ENCODE measurements at places on chromosomes 1 and 21.
A peak's percentile ranks its signal among the peaks of the same experiment; 100 is the strongest.

- DNase-seq = no peak
Measured at GRCh38 chr21:27586326-27586725, 619.4 kb upstream of the ADAMTS5 start.

DNA sequence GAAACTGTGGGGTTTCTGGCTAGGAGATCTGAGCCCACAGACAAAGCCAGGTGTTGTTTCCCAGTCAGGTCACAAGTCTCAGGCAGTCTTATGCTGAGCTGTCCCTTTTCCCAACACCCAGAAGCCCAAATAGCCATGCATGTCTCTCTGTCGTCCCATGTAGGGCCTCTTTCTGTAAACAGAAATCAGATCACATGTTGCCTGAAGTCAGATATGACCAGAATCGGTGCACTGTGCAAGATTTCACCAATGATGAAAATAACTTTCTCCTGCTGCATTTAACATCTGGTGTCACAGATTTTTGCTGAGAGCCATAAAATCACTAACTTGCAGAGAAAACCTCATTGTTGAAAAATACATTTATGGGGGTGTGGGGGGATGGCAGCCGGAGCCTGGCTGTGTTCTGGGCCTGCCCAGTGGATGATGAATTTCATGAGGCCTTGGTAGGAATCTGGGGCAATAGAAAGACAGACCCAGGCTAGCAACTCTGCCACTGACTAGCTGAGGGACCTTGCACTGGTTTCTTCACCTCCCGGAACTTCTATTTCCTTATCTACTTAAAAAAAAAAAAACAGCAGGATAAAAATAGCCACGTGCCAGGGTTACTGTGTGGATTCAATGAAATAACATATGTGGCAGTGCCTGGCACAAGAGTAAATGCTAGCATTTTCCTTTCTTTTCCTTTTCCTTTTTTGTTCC, 158.8 kb upstream of the NFIA start:
- no peak for DNase-seq

- no peak for DNase-seq
Measured at GRCh38 chr1:175599212-175599705, 144.1 kb downstream of the TNR start.

DNA sequence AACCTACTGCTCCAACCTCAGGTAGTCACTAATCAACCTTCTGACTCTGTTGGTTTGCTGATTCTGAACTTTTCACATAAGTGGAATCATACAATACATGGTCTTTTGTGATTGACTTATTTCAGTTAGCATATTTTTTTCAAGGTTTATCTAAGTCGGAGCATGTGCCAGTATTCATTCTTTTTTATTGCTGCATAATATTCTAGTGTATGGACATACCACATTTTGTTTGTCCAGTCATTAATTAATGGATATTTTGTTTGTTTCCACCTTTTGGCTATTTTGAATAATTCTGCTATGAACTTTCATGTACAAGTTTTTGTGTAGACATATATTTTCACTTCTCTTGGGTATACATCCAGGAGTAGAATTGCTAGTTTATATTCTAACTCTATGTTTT, 53.0 kb upstream of the LRRN2 start:
- DNase-seq = no peak

- no peak for DNase-seq
Measured at GRCh38 chr1:95058974-95059373, 13.8 kb downstream of the ALG14 start.

DNA sequence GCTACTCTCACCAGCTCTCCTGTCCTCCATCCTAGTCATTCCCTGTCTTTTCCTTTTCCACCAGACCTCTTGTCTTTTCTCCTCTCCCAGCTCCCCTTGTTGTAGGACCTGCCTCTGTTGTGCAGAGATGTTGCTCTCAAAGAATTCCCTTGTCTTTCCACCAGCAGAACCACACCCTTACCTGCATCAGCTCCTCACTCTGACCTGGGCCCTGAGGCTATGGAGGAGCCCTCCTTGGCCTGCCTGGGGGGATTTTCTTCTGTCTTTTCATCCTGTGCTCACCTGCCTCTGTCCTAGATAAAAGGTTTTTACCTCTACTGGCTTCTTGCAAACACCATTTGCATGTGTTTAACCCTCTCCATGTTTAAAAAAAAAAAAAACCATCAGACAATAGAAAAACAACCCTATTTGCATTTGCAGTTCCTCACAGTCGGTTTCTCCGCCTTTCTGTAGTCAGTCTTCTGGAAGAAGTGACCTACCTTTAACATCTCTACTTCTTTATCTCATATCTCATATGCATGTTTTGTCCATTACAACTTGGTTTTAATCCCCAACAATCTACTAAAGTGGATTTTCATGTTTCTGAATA, 12.1 kb downstream of the FCRL5 start:
- DNase-seq = no peak

- no peak for DNase-seq
Measured at GRCh38 chr1:237861944-237862343, 28.8 kb downstream of the ZP4 start.

DNA sequence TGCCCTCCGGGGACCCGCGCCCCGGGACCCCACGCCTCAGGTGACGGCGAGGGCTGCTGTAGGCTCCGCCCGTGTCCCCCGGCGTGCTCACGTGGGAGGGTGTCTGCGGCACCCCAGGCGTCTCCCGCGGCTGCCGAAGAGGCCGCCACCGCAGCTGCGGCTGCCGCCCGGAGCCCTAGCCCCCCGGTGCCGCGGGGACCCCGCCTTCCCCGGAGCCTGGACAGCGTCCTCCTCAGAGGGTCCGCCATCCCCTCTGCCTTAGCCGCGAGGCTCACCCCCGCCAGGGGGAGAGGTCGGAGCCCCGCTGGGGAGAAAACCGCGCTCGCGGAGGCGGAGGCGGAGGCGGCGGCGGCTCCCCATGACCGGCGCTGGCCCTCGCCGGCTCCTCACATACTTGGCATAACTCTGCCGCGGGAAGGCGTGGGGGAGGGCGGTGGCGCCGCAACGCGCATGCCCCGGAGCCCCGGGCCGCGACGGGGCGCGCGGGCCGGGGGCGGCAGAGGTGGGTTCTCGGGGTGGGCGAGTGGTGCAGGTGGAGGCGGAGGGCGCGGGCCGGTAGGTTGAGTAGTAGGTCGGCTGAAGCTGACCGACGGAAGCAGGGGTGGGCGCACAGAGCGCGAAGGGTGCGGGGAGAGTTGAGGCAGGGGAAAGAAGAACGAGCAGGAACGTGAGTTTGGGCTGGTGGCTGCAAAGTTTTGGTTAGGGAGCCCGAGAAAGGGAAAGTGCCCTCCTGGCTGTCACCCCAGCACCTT, 700 bp upstream of the SYDE2 start:
- peak; percentile 78 for DNase-seq

- DNase-seq = no peak
Measured at GRCh38 chr1:201226859-201227488, 36.4 kb downstream of the IGFN1 start.

DNA sequence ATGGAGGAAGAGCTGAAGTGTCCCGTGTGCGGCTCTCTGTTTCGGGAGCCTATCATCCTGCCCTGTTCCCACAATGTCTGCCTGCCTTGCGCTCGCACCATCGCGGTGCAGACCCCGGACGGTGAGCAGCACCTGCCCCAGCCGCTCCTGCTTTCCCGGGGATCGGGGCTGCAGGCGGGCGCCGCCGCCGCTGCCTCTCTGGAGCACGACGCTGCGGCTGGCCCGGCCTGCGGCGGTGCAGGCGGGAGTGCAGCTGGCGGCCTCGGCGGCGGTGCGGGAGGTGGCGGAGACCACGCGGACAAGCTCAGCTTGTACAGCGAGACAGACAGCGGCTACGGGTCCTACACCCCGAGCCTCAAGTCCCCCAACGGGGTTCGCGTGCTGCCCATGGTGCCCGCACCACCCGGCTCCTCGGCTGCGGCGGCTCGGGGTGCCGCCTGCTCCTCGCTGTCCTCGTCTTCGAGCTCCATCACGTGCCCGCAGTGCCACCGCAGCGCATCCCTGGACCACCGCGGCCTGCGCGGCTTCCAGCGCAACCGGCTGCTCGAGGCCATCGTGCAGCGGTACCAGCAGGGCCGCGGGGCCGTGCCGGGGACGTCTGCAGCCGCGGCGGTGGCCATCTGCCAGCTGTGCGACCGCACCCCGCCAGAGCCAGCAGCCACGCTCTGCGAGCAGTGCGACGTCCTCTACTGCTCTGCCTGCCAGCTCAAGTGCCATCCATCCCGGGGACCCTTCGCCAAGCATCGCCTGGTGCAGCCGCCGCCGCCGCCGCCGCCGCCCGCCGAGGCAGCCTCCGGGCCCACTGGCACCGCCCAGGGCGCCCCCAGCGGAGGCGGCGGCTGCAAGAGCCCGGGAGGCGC, 1.3 kb downstream of the TRIM67 start:
- DNase-seq = peak; percentile 15

DNA sequence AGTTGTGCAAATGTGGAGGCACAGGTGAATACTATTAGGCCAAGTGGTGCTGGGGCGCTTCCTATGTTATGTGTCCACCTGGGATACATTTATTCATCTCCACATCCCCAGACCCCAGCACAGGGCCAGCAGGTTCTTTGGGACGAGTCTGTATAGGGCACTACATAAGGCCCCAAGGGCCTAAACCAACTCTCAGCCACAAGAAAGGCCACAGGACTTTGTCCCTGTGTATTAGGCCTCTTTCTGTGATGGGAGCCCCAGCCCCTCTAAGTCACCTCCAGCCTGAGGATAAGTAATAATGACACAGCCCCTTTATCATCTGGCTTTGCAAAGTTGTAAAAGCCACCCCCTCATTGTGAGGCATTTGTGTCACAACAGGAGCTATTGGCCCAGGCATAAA, 79.2 kb upstream of the CD1D start:
- DNase-seq = no peak

DNA sequence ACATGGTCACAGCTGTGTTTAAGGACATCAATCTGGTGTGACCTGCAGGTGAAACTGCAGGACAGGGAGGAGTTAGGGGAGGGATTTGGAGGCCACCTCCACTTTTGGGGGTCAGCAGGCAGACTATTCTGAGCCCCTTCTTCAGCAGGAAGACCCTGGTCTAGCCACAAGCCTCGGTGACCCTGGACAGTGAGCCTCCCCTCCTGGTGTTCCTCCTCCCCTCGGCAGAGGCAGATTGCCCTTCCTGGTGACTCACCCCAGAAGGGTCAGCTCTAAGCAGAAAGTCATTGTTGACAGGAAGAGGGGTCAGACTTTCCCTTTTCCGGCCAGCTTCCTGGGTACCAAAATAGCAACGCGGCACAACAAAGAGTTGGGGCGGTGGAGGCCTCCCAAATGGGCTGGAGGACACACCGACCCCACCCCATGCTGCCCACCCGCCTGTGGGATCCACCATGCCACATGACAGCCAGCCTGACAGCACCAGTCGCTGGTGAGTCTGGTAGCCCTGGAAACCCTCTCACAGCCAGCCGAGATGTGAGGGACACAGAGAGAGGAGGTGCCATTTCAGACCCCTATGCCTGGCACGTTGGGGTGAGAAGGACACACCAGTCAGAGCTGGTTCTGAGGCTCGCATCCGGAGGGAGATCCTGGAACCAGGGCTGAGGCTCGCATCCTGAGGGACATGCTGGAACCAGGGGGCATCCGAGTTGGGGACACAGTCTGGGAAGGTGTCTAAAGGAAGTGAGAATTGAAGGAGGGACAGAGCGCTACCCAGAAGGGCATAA, 14.7 kb upstream of the CSF1 start:
- DNase-seq = peak; percentile 47

DNA sequence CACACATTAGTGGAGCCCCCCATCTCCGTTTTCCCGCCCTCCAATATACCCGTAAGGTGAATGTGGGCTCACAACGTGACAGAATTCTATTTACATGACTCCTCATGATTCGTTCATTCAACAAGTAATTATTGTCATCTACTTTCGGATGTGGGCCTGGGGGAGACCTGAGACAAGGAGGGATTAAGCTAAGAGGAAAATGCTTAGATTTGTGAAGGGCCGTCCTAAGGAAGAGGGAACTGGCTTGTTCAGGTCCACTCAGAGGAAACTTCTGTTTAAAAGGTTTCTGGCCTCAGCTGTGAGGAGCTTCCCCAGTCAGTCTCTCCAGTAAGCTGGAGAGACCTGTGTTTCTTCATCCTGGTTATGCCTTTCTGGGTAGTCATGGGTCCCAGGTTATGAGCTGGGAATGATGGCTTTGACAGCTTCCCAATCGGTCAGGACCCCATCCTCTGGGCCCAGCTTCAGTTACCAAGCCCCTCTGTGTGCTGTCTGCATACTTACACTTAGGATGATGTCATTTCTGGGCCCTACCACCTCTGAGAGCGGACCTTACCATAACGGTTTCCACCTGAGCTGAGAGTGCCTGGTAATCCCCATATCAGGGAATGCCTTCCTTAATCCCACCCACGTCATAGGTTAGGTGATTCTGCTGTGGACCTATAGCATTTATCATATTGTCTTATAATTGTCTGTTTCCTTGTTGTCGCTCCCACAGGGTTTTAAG, 687 bp upstream of the ERI3 start:
- DNase-seq = no peak

DNA sequence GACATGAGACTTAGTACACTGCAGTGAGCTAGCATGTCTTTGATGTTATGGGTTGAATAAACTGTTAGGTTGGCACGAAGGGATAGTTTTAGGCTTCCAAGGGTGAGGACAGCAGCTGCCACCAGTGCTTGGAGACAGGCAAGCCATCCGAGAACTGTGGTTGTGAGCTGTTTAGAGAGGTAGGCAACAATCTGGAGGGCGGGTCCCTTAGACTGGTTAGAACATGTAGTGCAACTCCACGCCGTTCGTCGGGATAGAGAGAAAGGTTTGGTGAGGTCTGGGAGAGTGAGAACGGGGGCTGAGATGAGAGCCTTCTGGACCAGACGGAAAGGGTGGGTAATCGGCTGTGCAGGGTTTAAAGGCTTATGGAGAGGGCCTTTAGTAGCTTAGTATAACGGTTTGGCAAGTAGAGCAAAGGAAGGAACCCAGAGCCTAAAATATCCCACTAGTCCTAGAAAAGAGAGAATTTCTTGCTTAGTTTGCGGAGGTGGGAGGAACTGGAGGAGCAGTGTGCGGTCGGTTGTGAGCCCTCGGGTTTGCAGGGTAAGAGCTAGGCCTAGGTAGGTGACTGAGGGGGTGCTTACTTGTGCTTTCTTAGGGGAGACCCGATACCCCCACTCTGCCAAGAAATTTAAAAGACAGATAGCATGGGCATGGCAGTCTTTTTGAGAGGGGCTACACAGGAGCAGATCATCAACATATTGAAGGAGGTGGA, 72.8 kb downstream of the CNST start:
- no peak for DNase-seq

- DNase-seq = no peak
Measured at GRCh38 chr1:4447778-4448420, 206.5 kb upstream of the AJAP1 start.

- no peak for DNase-seq
Measured at GRCh38 chr1:177273141-177273540, 102.4 kb downstream of the BRINP2 start.

DNA sequence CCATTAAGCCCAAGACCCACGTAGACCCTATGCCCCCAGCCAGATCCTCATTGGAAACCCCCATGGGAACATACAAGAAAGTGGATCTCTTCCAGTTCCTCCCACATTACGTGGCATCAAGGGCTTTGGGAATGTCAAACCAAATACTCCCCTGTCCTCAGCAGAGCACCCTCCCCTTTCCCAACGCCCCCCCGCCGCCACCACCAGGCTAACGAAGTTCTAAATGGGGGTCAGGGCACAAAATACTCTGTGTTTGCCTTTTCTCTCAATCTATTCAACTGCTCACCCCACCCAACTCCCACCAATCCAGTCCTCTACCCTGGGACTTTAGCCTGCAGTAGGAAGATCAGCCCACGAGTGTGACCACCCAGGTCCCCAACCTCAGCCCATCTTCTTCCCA, 24.5 kb downstream of the NEK2 start:
- no peak for DNase-seq

- peak; percentile 7 for DNase-seq
Measured at GRCh38 chr1:186828611-186829454, at the start of gene PLA2G4A. Gene PLA2G4A, plus strand, starts transcription at chr1:186828949. Its CDS starts 25,406 bp downstream, at chr1:186854355.

GRCh38 chr1:162070094-162070748, 730 bp downstream of the NOS1AP start:
- no peak for DNase-seq

- peak; percentile 73 for DNase-seq
Measured at GRCh38 chr1:156618853-156619581, at the start of gene HAPLN2. Gene HAPLN2, plus strand, starts transcription at chr1:156619415. Its CDS starts 4,076 bp downstream, at chr1:156623491.

Data from endothelial cell (in vitro differentiated cells).